BJ (cell line): ENCODE measurements at places on chromosomes 2 and 18.
A peak's percentile ranks its signal among the peaks of the same experiment; 100 is the strongest.

GRCh38 chr18:12026562-12026961 lies 45.3 kb downstream of the IMPA2 start:
- no peak for DNase-seq

DNA sequence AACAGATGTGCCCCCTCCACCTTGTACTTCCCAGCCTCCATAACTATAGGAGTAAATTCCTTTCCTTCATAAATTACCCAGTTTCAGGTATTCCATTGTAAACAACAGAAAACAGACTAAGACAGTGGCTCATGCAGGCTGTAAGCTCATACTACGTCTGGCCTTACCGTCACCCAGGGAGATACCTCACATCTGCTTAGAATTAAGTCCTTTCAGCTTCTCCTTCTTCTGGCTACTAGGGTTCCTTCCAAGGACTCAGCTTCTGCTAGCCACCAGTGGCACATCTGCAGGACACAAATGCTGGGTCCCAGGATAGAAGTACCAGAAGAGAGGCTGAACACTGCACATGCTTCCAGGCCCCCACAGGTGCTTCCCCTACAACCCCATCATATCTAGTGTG lies 22.4 kb upstream of the FEZ2 start:
- DNase-seq: no peak

- no peak for DNase-seq
These were observed 61.3 kb downstream of the DDX18 start for GRCh38 chr2:117875786-117876185.

DNA sequence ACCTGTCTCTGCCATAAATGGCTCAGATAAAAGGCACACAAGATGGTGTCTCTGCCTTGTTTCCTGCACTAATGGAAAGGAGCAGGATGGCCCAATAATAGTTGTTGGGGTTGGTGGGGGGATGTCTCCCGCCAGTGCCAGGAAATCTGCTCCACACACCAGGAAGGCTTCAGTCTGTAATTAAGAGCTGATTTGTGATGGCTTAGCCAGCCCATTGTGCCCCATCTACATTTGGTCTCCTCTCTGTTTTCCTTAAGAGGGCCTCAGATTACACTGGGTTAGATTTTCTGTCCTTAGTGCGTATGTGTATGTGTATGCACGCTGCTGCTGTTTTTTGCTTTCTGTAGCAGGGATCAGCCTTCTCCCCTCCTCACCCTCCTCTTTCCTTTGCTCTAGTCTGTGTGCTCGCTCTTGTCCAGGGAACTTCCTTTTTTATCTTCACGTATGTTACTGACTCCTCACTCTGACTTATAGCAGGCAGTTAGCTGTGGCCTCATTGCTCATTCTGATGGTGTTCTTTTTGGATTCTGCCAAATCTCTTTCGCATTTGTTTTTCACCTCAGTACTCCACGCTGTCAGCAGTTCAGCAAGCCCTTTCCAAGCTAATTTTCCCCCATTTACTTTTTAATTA lies 33.4 kb upstream of the MGAT5 start:
- no peak for DNase-seq

DNA sequence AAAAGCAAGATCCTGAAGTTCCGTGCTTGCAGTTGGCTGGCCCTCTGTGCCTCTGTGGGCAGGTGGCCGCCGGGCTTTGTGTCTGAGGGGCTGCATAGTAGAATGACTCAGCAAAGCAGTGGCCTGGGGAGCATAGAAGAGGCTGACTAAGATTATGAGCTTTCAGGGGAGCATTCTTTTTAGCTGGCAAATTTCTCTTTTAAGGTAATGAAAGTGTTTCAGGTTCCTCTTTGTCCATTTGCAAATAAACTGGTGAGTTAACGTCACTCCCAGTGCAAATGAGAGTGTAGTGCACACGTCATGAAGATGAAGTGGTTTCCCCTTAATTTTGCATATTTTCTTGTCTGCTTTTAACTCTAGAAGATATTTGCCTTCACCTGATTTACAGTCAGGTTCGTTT lies 98.6 kb downstream of the BCL2L11 start:
- no peak for DNase-seq

DNA sequence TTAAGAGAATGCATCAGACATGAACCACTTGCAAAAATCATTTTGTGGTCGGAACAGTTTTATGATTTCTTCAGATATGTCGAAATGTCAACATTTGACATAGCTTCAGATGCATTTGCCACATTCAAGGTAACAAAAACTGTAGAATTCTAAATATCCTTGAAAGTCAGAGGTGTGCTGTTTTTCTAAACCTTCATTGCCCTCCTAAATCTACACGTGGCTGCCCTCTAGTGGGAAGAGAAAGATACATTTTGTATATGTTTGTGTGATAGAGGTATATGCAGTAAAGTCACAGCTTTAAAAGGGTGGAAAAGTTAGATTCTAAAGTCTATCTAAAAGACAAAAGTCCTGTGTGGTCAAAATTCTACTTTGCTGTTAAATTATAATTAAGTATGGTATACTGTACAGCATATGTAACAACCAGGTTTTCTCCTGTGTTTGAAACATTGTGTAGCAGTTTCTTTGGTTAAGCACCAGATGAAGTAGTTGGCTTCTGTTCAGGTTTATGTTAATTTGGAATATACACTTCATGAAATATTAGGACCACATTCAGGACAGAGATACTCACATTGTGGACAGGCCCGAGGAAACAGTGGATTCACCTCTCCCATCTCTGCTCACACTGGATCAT lies 65.9 kb upstream of the ITM2C start:
- DNase-seq: no peak

- DNase-seq: no peak
These were observed 126.5 kb downstream of the GPR39 start for GRCh38 chr2:132542953-132543569.

GRCh38 chr2:209519906-209520305 lies 96.1 kb downstream of the MAP2 start:
- DNase-seq: no peak

- peak; percentile 29 for DNase-seq
These were observed 367.1 kb downstream of the ZEB2 start for GRCh38 chr2:144152817-144153271.

DNA sequence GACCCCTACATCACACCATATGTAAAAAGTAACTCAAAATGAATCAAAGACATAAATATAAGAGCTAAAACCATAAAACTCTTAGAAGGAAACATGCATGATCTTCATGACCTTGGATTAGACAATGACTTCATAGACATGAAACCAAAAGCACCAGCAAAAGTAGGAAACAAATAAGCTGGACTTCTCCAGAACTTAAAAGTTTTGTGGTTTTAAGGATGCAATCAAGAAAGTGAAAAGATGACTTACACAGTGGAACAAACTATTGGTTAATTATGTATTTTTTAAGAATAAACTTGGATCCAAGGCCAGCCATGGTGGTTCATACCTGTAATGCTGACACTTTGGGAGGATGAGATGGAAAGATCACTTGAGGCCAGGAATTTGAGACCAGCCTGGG lies 150.2 kb downstream of the GALNT1 start:
- DNase-seq: no peak

- DNase-seq: no peak
These were observed 171.1 kb upstream of the SKOR2 start for GRCh38 chr18:47422524-47422923.

GRCh38 chr18:75304678-75305557 lies 94.3 kb downstream of the TSHZ1 start:
- no peak for DNase-seq

DNA sequence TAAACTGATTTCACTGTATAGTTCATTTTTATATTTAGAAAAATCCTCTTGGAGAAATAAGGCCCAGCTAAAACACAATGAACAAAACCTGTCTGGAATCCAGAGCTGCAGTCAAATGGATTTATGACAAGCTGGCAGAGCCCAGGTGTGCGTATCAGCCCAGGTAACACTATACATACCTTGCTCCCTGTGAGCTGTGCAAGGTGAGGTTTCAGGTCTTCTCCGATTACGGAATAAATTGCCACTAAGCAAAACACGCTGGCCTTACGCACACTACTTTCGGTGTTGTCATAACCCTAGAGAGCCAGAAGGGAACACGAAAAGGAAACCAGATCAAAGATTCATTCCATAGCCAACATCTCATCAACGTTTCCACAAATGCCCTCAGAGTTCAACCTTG lies 61.9 kb upstream of the TFCP2L1 start:
- DNase-seq: no peak

DNA sequence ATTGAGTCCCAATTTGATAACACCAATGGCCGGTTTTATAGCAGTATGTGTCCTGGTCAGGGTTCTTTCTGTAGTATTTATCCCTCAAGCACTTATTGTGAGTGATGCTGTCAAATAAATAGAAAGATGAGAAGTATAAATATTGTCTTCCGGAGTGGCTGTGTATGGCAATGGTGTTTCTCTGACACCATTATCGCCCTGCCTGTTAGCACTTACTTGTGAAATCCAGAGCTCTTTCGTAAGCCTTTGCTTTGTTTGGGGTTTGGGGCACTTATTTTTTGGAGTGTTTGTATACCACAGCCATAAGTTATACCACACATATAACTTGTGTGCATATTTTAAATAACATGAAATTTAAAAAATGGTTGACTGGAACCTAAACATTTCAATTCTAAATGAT lies 29.3 kb downstream of the CD8B2 start:
- DNase-seq: no peak

DNA sequence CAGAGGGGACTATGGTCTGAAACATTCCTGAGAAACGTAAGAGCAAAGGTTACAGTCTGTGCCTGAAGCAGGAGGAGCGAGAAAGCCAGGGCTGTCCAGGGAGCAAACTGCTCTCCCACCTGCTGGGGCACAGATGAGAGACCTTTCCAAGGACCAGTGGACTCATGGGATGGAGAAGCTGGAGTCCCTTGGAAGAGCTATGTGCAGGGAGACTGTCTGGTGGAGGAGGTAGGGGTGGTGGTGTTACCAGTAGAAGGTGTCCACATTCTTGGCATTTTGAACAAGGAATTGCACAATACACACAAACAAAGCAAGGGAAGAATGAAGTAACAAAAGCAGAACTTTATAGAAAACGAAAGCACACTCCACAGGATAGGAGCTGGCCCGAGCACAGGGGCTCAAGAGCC lies 97.9 kb upstream of the CYRIA start:
- no peak for DNase-seq

DNA sequence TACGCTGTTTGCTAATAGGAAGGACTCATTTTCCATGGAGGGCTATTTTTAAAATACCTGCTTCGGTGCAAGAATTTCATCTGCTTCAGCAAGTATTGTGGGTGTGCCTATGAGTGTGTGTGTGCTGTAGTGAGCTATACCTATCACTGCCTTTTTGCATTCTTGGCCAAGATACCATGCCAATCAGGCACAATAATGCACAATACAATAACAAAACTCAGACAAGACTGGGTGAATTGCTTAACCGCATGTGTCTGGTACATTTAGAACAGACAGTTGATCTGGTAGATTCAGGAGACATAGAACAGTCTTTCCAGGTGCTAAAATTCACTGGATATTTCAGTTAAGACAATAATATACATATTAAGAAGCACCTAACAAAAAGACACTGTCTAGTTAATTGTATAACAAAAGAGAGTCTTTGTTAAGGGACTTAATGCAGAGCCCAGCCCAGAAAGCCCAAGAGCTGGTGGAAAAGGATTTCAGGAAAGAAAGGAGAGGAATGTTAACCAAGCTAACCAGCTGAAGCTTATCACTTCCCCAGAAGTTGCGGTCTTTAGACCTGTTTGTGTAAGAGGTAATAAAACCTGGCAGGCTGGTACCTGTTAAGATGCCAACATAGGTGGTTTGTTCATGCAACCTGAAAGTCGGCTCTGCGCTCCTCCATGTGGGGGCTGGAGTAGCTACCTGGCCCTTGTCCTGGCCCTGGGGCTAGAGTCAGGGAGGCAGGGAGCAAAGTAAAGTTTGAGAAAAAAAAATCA lies 153.3 kb upstream of the RBMS1 start:
- no peak for DNase-seq

DNA sequence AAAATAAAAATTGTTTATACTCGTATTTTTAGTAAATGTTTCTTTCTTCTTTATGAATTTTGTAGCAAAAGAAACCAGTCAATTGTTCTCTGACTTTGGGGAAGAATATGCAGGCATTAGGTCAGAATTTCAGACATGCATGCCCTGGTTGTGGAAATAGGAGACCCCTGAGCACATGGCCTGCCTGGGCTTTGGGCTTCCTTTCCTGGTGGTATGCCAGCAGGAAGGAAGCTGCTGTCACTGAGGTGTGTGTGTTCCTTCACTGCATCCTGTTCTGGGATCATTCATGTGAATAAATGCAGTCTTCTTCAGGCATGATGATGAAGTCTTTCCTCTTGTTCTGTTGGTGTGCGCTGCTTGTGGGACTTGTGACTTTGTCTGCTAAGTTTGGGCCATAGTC lies 920.2 kb upstream of the VRK2 start:
- no peak for DNase-seq

GRCh38 chr2:62654876-62655359 lies 50.6 kb upstream of the EHBP1 start:
- DNase-seq: no peak

- no peak for DNase-seq
These were observed 2.5 kb upstream of the LRPPRC start for GRCh38 chr2:43998263-43998662.

- DNase-seq: no peak
These were observed 464.5 kb downstream of the IRS1 start for GRCh38 chr2:226334981-226335720.

DNA sequence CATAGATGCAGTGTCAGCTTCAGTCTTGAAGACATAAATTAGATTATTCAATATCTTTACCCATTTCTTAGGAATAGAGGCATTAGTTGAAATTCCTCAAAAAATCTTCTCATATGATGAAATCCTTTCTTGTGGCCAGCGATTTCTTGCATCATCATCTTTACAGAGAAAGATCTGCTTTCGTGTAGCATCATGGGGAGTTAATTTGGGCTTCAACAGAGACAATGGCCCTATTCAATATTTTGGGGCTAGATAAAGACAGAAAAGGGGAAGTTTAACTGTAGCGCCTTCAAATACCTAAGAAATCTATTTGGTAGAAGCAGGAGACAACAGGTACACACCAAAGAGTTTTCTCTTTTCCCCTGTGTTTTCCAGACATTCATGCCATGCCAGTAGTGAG lies 73.8 kb downstream of the TGFA start:
- DNase-seq: no peak

DNA sequence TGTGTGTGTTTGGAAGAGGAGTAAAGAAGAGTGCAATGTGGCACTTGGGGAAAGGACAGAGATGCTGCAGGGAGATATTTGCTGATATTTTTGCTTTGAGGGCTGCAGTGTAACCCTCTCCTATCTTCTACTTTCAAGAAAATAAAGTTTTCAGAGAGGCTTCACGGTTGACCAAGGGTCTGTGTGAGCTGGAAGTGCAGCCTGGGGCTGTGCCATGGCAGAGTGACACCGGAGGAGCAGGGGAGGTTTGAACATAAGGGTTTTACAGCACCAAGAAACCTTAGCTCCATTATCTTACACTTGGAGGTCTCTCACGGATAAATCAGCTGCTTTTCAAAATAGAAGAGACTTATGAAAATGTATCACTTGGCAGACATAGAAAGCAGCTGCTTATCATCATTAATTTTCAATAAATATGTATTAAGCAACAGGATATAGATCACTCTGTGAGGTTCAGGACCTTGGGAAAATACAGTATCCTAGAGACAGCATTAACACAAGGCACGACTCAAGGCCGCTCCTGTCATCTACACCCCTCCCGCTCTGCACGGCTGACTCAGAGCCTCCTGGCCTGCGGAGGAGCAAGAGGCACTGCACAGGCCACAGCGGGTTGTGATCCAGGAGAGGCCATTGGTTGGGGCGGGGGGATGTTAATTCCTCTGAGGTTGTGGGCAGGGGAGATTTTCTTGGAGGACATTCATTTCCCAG lies 127.8 kb downstream of the COPS8 start:
- DNase-seq: no peak

- no peak for DNase-seq
These were observed 14.2 kb downstream of the GALNT5 start for GRCh38 chr2:157271590-157272203.
